Ascending aorta (tissue), 2 donors: ENCODE measurements at places on chromosomes 3 and 15. TPM values are rescaled to one million over a fixed set of nuclear protein-coding genes. Genes with fewer than 3 reads are reported as not detected.
A peak's percentile ranks its signal among the peaks of the same experiment; 100 is the strongest.

DNA sequence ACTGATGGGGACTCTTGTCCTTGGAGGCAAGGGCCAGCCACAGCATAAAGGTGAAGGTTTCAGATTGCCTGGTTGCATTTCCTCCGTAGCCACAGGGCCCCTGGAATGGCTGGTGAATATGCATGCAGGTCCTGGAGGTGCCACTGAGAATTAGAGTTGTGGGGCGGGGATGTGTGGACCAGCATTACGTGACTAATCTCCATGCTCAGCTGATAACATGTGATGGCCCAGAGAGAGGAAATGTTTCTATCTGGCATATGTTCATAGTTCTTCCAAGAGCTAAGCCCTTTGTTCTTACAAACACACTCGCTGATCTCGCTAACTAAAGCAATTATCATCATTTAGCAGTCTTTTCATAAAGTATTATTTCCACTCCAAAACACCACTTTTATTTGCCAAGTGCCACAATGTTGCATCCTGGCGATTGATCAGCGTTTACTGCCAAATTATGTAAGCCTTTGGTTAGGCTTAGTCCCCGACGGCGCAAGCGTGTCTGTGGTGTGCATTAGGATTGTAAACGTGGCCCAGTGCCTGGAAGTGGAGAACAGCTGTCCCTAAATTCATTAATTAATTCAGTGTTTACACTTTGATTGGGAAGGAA, 55.9 kb downstream of the CGNL1 start:
- DNase-seq = no peak

- DNase-seq = no peak
These were observed 1.1 kb downstream of the GORASP1 start for GRCh38 chr3:39106281-39106811.

SPPL2A gene
- 785 TPM for total RNA-seq

GRCh38 chr15:73697033-73697467, 12.9 kb downstream of the CD276 start:
- peak; percentile 66 for DNase-seq

DNA sequence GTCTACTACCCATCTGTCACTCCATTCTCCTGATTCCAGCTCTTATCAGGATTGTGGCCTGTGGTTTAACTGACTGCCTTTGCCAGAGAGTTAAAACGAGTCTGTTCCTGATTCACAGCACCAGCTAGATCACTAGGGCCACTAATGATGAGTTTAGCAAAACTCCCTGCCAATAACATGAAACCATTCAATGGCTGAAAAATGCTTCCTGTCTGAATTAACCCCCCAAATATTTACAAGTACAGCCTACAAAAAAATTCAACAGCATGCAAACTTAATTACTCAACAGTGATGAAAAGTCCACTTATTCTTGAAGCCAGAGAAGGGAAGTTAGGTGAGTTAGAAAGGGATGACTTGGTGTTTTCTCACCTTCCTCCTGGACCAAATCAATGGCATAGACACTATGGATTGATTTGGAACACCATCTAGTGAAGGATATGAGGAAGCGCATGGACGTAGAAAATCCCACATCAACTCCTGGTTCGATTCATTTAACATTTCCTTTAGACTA, 141.4 kb downstream of the TGFBR2 start:
- DNase-seq = no peak

- DNase-seq = no peak
These were observed 26.3 kb upstream of the TFRC start for GRCh38 chr3:196108075-196108743.

- DNase-seq = no peak
These were observed 34.9 kb downstream of the SNAPC5 start for GRCh38 chr15:66462627-66463026.

DNA sequence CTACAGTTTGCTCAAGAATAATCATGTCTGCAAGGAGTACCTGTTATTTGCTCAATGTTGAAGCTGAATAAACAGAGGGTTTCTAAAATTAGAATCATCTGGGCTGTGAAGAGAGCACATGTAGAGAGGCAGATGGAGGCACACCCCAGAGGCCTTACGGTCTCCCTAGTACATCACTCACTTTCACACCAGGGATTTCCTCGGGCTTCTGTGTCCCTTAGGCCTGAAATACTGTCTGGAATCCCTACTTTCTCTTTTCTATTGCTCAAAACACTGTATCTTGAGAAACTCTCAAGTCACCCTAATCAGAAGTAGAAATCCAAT, 473.7 kb upstream of the ROBO2 start:
- no peak for DNase-seq

GRCh38 chr3:81516042-81516441, 245.4 kb downstream of the GBE1 start:
- no peak for DNase-seq

DNA sequence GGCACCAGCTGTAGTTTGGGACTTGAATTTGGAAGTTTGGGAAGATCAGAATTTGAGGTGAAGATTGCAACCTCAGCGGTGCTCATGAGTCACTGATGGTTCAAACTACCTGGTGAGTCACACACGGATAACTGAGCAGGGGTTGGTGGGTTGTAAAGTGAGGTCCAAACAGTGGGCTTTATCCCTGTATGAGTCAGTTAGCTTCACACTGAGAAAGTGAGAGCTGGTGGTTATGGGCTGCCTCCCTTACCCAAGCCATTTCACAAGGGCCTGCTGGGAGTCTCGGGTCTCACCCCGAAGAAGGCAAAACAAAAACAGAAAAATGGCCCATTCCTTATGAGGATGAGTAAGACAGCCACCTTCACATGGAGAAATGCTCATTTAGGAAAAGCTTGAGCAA, 77.0 kb downstream of the ITGA11 start:
- DNase-seq = no peak

UPK1B gene
- not detected for total RNA-seq

DNA sequence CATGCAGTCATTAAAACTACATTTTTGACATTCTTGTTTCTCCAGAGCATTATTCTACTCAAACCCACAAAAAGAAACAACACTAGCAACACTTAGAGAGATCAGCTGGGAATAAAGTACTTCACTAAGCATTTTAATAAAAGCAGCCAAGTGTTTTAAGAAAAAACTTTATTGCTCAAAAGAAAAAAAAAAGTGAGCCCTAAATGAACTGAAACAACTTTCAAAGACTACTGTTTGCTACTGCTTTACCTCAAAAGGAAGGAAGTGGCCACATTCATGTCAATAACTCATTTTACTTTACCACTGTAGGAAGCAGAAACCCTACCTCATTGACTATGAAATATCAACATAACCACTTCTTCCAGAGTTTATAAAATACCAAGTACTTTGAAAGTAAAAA, 91.3 kb downstream of the UACA start:
- no peak for DNase-seq

DNA sequence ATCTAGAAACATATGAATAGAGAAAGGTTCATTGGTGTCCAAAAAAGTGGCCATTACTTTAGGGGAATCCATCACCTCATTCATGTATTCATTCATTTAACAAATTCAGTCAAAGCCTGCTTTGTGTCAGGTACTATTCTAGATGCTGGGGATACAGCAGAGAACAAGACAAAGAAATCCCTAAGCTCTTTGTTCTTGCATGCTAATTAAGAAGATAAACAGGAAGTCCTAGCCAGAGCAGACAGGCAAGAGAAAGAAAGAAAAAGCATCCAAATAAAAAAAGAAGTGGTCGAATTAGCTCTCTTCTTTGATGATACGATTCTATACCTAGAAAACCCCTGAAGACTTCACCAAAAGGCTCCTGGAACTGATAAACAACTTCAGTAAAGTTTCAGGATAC, 12.4 kb upstream of the ZMAT3 start:
- no peak for DNase-seq

GRCh38 chr3:43255662-43256061, 30.7 kb upstream of the SNRK start:
- DNase-seq = no peak

GRCh38 chr3:133455960-133456359, 56.1 kb downstream of the BFSP2 start:
- DNase-seq = no peak

DNA sequence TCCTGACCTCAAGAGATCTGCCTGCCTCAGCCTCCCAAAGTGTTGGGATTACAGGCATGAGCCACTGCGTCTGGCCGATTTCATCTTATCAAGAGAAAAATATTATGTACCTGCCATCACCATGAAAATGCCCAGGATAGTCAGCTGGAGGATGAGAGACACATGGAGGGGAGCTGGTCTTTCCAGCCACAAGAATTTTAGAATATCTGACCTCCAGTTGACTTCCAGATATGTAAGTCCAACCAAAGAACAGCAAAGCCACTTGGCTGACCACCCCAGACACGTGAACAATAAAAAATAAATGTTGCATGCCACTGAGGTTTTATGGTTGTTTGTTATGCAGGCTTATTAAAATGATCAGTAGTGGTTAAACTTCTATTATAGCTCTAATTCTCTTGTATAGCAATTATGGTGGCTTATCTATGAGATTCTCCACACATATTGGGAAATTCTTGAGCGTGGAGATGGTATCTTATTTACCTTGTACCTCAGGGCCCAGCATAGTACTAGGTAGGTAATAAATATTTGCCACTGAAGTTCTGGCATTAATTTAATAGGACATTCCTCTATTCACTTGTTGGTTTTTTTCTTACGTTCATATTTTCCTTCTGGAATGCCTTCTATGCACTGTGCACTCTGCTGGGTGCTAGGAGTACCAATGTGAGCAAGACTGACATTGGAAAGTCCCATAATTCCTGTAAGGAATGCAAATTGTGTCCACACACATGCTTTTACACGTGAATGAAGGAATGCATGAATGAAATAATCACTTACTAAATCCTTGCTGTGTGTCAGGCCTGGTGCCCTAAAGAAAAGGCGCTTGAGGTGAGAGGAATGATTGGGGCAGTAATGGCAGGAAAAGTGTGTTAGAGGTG, 77.6 kb downstream of the EDEM1 start:
- no peak for DNase-seq

- DNase-seq = no peak
These were observed 15.5 kb upstream of the PLXNA1 start for GRCh38 chr3:126967386-126967785.

DPPA4 gene
- total RNA-seq = not detected

DNA sequence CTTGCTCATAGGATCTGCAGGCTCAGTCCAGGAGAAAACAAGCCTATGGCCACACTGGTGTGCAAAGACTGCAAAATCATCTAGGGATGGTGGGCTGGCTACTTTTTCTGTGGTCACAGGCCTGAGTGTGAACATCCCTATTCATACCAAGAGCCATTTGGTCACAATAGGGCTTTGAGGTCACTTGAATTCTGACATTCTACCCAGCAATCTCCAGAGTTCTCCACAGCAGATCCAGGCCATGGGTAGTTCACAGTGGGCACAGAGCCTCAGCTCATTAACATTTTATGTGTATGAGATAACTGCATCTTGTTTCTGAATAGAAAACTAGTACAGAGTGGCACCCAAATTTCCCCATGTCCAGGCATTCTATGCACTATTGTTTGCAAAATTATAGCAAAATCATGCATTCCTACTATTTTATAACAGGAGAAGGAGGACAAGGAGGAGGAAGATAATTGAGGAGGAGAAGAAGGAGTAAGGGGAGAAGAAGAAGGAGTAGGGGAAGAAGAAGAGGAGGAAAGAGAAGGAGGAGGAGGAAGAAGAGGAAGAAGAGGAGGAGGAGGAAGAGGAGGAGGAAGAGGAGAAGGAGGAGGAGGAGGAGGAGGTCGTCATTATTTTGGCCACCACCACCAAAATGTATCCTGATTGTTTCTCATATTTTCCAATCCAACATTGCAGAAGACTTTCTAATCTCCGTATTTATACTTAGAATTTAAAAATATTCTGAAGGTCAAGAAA, 129.0 kb downstream of the SEMA6D start:
- no peak for DNase-seq

TMEM108 gene
- not detected for total RNA-seq

DNA sequence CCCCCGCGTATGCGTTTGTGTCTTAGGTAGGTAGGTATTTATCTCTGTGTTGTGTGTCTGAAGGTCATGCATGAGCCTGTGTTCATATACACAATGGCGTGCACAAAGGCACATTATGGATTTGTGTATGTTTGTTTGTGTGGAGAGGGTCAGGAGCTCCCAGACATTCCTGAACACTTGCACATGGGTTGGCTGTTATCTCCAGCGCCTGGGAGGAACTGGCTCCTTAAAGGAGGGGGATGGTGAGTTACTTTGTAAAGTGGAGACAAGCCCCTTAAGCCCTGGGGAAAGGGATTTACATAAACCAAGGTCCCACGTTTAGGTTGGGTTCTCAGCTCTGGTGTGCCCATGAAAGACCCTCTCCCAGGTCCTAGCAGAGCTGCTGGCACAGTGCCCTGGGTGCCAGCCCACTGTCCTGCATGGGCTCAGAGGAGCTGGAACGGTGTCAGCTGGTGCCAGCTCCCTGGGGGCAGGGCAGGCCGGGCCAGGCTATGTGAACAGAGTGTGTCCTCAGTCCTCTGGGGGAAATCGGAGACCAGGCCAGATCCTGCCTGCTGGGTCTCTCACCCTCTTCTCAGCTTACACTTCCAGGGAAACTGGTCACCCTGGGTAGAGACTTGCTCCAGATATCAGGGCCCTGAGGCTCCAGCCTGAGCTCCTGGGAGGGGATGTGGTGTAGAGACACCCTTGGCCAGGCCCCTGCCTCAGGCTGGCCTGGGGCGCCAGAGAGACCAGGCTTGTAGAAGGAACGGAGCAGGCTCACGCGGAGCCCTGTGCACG, 25.1 kb downstream of the SNX33 start:
- DNase-seq = no peak

DNA sequence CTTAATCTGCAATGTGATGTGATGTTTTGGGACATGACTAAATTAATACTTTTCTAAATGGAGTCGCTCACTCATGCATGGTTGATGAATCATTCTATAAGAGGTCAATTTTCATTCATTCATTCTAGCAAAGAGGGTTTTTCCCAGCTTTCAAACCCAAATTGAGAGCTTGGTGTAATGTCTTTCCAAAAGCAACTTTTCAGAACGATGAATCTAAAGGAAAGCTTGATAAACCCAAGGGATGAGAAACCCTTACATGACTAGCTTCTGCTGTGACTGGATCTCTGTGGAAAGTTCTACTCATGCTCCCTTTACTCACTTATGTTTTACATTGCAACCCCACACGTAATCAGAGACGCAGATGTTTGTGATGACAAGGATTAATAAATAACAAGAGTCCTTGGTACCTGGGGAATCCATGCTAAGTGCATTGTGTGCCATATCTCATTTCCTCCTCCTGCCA, 47.7 kb downstream of the PDZRN3 start:
- no peak for DNase-seq

AMT gene
- not detected for total RNA-seq

PRRT3 gene
- total RNA-seq = 1.1 TPM

FETUB gene
- total RNA-seq = not detected

GRCh38 chr3:183802989-183803388, 22.4 kb downstream of the MAP6D1 start:
- DNase-seq = no peak

IGSF10 gene
- 1.7 TPM for total RNA-seq

DNA sequence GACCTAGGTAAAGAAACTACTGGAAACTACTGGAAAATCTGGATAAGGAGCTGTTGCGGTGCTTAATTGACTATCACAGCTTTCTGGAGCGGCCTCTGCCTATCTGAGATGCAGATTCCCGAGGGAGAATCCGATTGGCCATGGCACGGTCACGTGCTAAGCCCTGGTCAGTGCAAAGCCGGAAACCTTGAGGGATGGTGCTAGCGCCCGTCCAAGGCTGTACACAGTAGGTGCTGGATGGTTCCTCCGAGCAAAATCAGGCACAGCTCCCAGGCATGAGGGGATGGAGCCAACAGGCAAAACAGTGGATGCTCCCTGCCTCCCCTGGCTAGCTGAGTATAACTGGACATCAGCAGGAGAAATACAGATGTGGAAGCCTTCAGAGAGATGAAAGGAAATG, 238.7 kb upstream of the HES1 start:
- peak; percentile 70 for DNase-seq

XCR1 gene
- not detected for total RNA-seq

ESYT3 gene
- total RNA-seq = not detected
